Hippocampal formation (tissue), 2 donors: ENCODE measurements at places on chromosomes 7 and 10.

DNA sequence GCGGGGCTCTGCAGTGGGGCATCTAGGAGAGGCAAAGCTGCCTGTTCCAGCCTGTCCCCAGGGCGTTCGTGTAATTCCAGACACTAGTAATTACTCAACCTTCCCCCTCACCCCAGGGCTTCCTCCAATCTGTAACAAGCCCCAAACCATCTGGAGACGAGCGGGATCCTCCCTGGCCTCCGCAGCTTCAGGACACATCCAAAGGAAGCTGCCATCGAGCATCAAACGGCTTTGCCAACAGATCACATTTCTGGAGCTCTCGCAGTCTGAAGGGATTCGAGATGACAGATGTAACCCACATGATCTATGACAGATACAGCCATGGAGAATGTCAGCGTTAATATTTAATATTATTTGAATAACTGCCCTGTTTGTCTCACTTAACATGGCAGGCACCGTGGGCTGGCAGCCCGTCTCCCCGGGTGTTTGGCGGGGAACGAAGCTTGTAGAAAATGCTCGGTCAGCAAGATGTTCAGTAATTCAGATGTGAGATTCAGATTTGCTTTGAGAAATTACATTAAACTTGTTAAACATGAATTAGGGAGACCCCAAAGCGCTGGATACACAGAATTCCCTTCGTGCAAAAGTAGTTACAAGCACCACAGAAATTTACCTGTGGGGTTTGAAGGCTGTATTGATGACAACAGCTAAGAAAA, 108.5 kb upstream of the C7orf33 start:
- no peak for DNase-seq

DNA sequence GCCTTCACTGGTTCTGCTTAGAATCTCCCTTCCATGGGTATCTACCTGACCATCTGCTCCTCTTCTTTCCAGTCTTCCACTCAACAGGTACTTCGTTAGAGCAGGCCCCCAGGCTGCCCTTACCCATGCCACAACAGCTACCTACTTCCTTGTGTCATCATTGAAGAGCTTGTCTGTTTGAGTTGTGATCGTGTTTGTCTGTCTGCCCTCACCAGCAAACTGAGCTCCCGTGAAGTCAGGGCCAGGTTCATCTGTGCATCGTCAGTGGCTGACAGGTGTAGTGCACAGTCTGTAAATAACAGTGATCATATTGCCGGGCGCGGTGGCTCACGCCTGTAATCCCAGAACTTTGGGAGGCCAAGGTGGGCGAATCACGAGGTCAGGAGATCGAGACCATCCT, 5.0 kb downstream of the NIPSNAP2 start:
- no peak for DNase-seq

DNA sequence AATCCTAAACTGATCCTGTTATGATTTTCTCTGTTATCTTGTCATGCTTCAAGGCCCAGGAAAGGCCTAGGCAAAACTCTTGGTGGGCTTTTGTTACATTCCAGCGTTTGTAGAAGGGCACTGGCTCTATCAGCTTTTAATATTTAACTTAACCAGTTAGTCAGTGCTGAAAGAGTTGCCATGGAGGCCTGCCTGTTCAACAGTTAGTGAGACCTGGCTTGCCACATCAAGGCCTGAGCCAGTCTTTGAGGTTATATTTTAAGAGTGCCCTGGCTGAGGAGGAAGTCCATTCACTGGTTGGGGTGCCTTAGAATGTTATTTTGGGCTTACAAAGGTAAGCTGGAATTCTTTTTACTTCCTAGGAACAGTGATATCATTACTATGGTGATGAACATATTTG, 144.1 kb upstream of the NRG3 start:
- DNase-seq, result no peak

DNA sequence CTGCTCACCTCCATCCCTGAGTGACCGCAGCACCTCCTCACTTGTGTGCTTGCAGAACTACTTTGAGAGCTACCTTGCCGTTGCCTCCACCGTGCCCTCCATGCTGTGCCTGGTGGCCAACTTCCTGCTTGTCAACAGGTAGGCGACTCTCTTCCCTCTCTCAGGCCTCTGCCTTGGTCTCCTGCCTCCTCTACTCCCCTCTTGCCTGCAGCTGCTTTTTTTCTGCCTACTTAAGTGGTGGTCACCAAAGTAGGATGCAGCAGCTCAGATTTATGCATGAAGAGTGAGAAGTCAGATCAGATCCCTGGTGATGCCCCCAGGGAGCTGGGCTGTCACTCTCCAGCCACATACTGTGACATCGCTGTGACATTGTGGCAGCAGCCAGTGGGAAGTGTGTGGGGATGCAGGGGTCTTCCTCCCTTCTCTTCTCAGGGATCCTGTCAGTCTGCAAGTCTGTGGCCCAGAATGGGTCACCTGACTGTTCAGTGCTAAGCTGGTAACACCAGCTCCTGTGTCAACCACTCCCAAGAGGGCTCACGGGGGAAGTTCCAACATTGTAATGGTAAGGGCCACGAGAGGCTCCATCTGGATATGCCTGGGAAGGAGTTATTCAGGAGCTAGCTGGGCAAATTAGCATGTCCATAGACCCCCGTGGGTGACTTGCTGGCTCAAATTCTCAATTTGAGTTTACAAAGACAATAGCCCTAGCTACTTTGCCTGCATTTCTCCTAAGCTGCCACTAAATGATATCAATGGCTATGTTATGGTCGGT, 25.3 kb downstream of the SLC29A3 start:
- DNase-seq, result no peak

DNA sequence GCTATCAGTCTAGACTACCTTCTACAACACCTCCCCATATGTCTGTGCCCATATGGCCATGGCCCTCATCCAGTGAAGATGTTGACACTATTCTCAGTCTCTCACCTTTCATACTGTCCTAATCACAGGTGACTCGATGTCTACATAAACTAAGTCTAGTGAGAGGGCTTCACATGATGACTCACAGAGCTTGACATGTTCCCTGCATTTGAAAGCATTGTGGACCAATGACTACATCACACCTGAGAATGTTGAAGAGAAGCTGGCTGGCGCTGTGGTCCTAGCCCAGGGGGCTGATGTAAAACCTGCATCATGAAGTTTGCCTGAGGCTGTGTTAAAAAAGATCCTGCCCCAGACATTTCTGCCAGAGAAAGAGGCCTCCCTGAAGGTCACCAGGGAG, 167.2 kb downstream of the NPSR1 start:
- no peak for DNase-seq

DNA sequence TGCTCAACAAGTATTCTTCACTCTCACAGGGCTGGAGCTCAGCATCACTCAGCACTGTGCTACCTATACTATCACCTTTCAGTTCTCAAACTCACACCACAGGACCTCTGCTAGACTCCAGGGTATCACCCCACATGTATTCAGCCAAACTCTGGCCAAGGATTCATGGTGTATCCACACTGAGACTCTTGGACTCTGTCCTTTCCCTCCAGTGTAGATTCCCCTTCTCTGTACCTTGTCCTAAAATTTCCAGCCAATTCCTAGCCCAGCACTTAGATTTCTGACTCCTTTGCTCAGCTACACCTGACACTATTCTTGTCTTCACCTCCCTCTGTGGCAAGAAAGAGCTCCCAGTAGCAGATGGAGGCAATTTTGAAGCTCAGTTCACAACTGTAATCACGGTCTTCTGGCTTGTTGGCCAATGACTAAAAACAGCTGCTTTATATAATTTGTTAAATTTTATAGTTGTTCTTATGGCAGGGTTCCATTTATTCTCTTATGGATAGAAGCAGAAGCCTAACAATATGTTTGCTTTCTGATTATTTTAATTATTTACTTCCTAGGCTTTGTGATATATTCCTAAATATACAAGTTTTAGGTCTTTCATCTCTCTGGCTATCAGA, 258.8 kb downstream of the THSD7A start:
- no peak for DNase-seq

GRCh38 chr7:50211130-50212015, 93.1 kb upstream of the IKZF1 start:
- no peak for DNase-seq

GRCh38 chr7:1712907-1713501, 42.9 kb downstream of the ELFN1 start:
- no peak for DNase-seq

GRCh38 chr10:118729200-118729599, 25.6 kb downstream of the CACUL1 start:
- no peak for DNase-seq

DNA sequence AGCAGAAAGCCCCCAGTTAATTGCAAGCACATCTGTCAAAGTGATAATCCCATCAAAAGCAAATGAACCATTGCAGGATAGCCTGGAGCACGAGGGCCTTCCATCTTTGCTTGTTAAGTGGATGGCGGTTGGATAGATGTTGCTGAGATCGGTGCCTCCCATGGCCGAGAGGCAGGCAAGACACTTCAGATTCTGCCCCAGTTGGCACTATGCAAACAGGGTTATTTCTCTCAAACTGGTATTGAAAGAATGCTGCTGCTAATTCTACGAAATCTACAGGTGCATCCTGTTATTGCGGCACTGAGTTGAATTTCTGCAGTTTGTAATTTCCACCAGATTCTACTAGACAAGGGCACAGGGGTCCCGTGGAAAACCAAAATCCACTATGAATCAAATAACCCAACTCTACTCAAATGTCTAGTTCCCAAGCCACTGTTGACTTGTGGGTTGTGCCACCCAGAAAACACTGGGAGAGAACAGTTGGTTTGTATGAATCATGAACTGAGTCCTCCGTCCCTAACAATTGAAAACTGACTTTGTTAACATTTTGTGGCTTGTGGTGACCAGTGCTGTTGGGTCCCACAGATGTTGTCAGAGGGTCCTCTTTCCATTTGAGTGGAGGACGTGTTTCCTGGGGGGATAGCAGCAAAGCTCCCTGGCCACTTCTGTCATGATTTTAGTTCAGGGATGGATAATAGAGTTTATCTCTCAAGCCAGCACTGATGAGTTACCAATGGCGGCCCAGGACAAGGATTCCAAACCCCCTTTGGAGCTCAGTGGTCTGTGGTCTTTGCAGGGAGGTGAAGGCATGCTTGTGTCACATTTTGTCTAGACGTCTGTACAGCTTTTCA, 7.1 kb upstream of the IL2RA start:
- DNase-seq, result no peak

GRCh38 chr7:94182066-94182465, 177.9 kb upstream of the BET1 start:
- no peak for DNase-seq

GRCh38 chr7:112116894-112117293, 89.3 kb downstream of the DOCK4 start:
- DNase-seq, result no peak
